ENCODE measurements at places on chromosomes 2 and 18. TPM values are rescaled to one million over a fixed set of nuclear protein-coding genes. Genes with fewer than 3 reads are reported as not detected.

SDC1 gene
- total RNA-seq: 74.3 TPM

IGFBP2 gene
- 944 TPM for total RNA-seq

SNTG2 gene
- 1.9 TPM for total RNA-seq

DES gene
- 5.2 TPM for total RNA-seq

FBLN7 gene
- not detected for total RNA-seq

GPAT2 gene
- total RNA-seq: not detected

ANO7 gene
- 5.8 TPM for total RNA-seq

NEURL3 gene
- total RNA-seq: 0.38 TPM

FN1 gene
- total RNA-seq: 17,010 TPM

SLC9A4 gene
- 0.07 TPM for total RNA-seq

ITPRIPL1 gene
- 0.10 TPM for total RNA-seq

DSG1 gene
- 0.05 TPM for total RNA-seq

ADAM23 gene
- total RNA-seq: 13.9 TPM

LRP2 gene
- 0.79 TPM for total RNA-seq

IL1R1 gene
- total RNA-seq: 6.9 TPM

BCL11A gene
- total RNA-seq: 32.0 TPM

ST8SIA3 gene
- 1.2 TPM for total RNA-seq

PSMD1 gene
- total RNA-seq: 151 TPM

HADHB gene
- total RNA-seq: 116 TPM

SLC11A1 gene
- not detected for total RNA-seq

ZNF804A gene
- 0.32 TPM for total RNA-seq

VAMP8 gene
- total RNA-seq: 35.3 TPM

CREG2 gene
- 0.11 TPM for total RNA-seq

SLC4A5 gene
- total RNA-seq: 0.41 TPM

GREB1 gene
- total RNA-seq: 14.5 TPM

UGT1A3 gene
- total RNA-seq: not detected

ZSWIM2 gene
- not detected for total RNA-seq

Data from astrocyte (in vitro differentiated cells and primary cell).